ENCODE measurements at places on chromosomes 6 and 20.

- DNase-seq, result no peak
Observed at GRCh38 chr6:111520524-111520923, 37.5 kb upstream of the REV3L start.

- no peak for DNase-seq
Observed at GRCh38 chr6:145204301-145204700, 531.0 kb downstream of the EPM2A start.

- DNase-seq, result no peak
Observed at GRCh38 chr20:50363479-50363878, 146.7 kb upstream of the PTPN1 start.

GRCh38 chr6:104789770-104790190, 69.9 kb downstream of the HACE1 start:
- no peak for DNase-seq

DNA sequence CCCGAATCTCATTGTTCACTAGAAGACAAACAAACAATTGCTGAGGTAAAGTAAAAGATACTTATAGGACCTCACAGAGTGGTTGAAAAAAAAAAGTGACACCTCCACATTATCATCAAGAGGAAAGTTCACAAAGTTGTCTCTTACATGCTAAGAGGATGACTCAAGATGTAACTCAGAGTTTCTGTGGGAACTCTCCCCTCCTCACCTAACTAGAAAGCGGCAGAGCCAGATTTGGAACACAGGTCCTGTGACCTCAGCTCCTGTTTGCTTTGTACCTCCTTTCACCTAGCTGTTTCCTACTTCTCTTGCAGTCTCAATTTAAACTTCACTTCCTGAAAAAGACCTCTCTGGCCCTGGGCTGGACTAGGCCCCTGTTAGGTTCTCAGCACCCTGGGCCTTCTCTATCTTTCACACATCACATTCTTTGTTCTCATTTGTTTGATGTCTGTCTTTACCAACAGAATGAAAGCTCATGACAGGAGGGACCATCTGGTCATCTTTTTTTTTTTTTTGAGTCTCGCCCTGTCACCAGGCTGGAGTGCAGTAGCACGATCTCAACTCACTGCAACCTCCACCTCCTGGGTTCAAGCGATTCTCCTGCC, 60.8 kb downstream of the CD24 start:
- no peak for DNase-seq
